ENCODE measurements at places on chromosomes 4 and X.

DNA sequence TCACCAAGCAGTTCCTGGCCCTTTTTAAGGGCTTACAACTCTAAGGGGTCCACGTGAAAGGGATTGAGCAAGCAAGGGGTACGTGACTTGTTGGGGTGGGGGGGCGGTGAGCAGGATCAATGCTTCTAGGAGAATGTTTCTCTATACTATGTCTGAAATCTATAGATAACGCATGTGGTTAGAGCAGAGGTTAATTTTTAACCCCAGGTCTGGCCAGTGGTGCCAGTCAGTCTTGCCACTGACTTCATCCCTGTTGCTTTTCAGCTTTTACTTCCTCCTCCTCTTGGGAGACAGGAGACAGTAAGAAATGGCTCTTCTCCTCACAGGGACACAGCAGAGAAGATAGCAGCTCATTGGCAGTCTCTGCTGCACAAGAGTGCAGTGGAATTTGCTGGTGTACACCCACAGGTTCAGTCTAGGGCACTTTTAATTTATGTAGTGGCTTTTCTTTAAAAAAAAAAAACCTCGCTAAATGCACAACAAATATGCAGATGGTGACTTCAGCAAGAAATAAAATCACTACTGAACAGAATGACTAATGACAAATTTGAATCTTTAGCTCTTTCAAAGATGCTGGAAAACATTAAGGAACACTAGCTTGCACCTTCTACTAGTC, 190.5 kb downstream of the CCNG2 start:
- DNase-seq: no peak

GRCh38 chr4:45946699-45947098, 177.2 kb downstream of the GABRG1 start:
- DNase-seq: no peak

GRCh38 chrX:8684201-8684965, 47.6 kb downstream of the ANOS1 start:
- no peak for DNase-seq

- no peak for DNase-seq
Observed at GRCh38 chr4:123643691-123644090, 247.1 kb downstream of the SPRY1 start.

- no peak for DNase-seq
Observed at GRCh38 chr4:77393996-77394395, 211.6 kb upstream of the CXCL13 start.

- DNase-seq: no peak
Observed at GRCh38 chr4:11724731-11725130, 296.0 kb upstream of the HS3ST1 start.

GRCh38 chrX:9676738-9677097, 88.9 kb downstream of the GPR143 start:
- DNase-seq: no peak

DNA sequence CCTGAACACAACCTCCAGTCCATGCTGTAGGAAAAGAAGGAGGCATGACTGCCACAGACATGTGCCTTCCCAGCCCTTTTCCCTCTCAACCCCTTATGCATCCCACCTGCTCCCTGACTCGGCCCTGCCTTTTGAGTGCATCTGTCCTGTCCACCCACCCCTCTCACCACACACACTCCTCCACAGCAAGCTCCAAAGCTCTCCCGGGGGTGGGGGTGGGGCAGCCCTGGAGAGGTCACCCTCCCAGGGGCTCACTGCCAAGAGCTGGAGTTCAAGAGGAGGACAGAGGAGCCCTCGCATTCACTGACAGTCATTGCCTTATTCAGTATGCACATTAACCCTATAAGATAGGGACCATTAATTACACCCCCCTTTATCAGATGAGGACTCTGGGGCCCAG, 46.6 kb upstream of the MAMLD1 start:
- no peak for DNase-seq

DNA sequence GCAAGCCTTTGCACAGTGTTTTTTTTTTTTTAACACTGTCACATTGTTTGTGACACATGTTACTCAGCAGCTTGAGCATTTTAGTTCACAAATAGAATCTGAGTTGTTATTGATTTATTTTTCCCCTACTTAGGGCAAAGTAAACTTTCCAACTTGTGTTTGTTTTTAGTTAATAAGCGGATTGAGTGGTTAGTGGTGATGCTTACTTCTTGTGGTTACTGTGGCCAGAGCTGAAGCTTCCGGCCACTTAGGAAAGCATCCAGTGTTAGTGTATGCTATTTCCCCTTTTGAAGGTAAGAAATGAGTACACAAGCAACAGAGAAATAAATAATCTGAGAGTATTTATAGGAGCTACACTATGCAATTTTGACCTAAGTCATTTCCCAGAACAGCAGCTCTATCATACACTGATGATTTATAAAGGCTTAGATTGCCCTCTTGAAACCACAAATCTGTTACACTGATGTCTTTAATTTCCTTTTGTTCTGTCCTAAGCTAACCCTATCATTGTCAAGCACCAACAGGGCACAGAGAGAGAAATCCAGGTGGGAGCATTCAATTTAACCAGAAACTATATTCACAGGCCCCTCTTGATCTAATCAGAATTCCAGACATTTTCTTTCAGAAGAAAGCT, 2464.6 kb downstream of the PCDH7 start:
- no peak for DNase-seq

DNA sequence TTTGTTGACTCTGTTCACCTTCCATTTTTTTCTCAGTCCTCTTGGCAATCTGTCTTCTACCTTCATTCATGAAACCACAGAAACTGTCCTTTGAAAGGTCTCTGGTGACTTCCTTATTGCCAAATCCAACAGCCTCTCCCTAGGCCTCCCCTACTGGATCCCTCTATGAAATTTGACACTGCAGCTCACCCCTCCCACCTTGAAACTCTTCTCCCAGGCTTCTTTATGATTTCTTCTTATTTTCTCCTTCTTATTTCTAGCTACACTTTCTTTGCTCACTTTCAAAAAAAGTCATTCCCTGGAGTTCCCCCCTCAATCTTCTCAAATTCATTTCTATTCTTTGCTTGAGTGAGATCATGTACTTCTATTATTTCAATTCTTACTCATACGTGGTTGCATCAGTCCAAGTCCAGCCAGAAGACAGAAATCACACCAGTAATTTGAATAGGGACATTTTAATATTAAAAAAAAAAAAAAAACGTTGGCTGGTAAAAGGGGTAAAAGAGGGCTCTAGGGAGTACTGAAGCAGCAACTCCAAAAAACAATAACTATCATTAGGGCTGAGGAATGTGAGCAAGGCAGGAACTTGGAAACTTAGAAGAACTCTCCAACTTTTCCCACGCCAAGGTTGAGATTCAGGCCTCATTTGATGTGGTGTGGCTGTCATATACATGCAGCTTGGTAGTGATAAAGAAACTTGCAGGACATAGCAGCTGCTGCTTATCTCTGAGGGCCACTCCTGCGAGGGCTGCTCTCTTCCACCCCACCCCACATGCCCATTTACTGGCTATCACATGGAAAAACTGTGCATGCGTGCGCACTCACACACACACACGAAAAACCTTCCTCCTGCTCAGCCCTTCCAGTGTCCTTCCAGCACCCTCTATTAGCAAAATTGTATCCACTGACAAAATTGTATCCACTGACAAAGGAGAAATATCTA, 169.8 kb upstream of the GALNT7 start:
- no peak for DNase-seq

GRCh38 chrX:80792205-80792604, 17.5 kb downstream of the BRWD3 start:
- no peak for DNase-seq

GRCh38 chrX:15956681-15957080, 102.1 kb upstream of the AP1S2 start:
- DNase-seq: no peak

DNA sequence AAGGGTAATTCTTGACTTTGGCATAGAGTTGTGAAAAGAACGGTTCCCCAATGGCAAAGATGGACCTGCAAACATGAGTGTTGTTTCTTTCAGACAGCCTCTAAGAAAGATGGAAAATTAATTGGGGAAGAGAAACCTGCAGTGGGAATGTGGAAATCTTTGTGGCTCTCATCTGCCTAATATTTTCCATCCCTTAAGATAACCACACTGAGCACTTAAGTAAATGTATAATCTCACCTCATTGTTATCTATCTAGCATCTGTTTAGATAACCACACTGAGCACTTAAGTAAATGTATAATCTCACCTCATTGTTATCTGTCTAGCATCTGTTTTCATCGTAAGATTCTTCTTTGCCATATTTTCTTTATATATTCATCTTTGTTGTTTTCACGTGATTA, 149.3 kb downstream of the NWD2 start:
- DNase-seq: no peak

GRCh38 chr4:113435893-113436292, 325.6 kb downstream of the CAMK2D start:
- DNase-seq: no peak

GRCh38 chr4:127486248-127486647, 146.5 kb upstream of the INTU start:
- DNase-seq: no peak

DNA sequence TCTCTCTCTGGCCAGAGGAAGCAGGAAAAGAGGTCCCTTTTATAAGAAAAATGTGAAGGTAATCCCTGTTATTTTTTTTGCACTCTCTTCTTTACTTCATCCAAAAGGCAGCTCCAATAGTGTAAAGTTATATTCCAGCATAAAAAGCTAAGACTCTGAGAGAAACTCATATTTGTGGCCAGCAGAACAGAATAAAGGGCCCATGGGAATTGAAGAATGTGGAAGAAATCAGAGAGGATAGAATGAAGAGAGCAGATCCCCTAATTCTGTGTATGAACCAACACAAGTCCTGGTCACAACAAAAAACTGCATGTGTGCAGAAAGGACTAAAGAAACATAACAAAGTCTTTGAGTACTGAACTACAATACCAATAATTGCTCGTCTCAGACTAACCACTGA, 22.3 kb downstream of the RPS6KA6 start:
- no peak for DNase-seq

DNA sequence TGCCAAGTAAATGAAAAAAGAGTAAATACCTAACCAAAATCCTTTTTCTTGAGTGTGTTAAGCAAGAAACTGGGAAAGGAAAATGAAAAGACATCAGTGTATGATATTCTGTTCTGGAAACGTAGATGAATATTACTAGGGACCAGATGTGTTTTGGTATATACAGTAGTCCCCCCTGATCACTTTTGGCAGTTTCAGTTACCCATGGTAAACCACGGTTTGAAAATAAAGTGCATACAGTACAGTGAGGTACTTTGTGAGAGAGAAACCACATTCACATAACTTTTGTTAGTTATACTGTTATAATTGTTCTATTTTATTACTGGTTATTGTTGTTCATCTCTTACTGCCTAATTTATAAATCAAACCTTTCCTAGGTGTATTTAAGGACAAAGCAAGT, 250.9 kb downstream of the TENM3 start:
- no peak for DNase-seq

GRCh38 chrX:128106630-128107029, 54.4 kb upstream of the ACTRT1 start:
- DNase-seq: no peak

- no peak for DNase-seq
Observed at GRCh38 chrX:11097933-11098332, 13.2 kb upstream of the HCCS start.

- DNase-seq: no peak
Observed at GRCh38 chr4:176814770-176815169, 22.0 kb upstream of the VEGFC start.

- no peak for DNase-seq
Observed at GRCh38 chr4:26179316-26179760, 141.5 kb upstream of the RBPJ start.

DNA sequence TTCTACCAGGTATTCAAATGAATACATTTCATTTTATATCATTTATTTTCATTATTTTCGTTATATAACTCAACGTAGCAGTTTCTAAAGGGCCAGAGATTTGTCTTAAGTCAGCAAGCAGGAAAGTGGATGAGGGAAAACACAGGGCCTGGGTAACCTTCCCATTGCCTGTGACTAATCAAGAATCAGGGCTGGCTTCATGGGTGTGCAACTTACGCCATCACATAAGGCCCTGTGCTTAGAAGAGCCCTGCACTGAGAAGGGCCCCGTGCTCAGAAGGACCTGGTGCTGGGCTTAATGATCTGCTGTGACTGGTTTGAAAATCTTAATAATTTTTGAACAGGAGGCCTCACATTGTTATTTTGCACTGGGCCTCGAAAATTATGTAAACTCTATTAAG, 65.4 kb upstream of the FAM9C start:
- no peak for DNase-seq

- no peak for DNase-seq
Observed at GRCh38 chr4:136831553-136831952, 700.7 kb downstream of the PCDH18 start.

- no peak for DNase-seq
Observed at GRCh38 chrX:153395613-153396319, 5.4 kb downstream of the PNMA6E start.

DNA sequence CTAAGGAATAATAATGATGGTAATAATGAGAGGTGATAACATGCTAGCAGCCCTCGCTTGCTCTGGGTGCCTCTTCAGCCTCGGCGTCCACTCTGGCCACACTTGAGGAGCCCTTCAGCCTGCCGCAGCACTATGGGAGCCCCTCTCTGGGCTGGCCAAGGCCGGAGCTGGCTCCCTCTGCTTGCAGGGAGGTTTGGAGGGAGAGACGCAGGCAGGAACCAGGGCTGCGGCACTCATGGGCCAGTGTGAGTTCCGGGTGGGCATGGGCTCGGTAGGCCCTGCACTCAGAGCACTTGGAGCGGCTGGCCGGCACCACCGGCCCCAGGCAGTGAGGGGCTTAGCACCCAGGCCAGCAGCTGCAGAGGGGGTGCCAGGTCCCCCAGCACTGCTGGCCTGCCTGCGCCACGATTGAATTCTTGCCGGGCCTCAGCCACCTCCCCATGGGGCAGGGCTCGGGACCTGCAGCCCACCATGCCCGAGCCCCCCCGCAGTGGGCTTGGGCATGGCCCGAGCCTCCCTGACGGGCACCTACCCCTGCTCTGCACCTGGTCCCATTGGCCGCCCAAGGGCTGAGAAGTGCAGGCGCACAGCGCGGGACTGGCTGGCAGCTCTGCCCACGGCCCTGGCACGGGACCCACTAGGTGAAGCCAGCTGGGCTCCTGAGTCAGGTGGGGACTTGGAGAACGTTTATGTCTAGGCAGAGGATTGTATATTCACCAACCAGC, 7.1 kb upstream of the ADH1C start:
- DNase-seq: no peak

- DNase-seq: no peak
Observed at GRCh38 chrX:115652221-115652620, 91.2 kb downstream of the PLS3 start.

DNA sequence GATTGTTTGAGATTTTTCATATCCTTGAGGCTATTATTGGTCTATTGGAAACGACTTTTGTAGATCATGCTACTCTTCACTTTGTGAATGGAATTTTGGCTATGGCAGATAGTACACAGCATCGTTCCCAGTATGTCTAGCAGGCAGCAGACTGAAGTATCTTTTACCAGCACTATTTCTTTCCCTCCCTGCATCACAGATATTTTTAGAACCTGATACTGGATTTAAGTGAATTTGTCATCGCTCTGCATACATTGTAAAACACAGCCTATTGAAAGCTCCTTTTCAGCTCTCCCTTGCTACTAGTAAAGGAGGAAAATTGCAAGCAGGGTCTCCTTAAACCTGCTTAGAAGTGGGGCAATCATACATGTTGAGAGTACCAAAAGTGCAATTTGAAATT, 133.6 kb downstream of the LUZP4 start:
- no peak for DNase-seq

GRCh38 chr4:90198086-90198847, 71.1 kb downstream of the CCSER1 start:
- no peak for DNase-seq
